ENCODE measurements at places on chromosomes 5 and 9. TPM values are rescaled to one million over a fixed set of nuclear protein-coding genes. Genes with fewer than 3 reads are reported as not detected.

The KCNN2 gene
- 0.07 TPM for total RNA-seq

The NDOR1 gene
- 15.2 TPM for total RNA-seq

The GDA gene
- total RNA-seq, result 1.2 TPM

The SKP2 gene
- total RNA-seq, result 20.1 TPM

The GPBP1 gene
- 38.2 TPM for total RNA-seq

The PRLR gene
- total RNA-seq, result 0.10 TPM
